ENCODE measurements at places on chromosomes 7 and 10.

DNA sequence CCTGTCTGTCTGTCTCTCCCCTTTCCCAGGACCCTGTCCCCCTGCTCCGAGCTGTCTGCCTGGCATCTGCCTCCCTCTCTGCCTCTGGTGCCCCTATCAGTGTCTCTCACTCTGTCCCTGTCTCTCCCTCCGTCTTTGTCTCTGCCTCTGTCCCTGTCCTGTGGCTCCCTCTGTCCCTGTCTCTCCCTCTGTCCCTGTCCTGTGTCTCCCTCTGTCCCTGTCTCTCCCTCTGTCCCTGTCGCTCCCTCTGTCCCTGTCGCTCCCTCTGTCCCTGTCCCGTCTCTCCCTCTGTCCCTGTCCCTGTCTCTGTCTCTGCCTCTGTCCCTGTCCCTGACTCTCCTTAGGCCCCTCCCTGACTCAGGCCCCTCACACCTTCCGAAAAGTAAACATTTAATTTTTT lies 75.0 kb upstream of the PAX2 start:
- DNase-seq = no peak

- no peak for DNase-seq
Measured at GRCh38 chr7:55271661-55272060, 93.5 kb upstream of the LANCL2 start.

DNA sequence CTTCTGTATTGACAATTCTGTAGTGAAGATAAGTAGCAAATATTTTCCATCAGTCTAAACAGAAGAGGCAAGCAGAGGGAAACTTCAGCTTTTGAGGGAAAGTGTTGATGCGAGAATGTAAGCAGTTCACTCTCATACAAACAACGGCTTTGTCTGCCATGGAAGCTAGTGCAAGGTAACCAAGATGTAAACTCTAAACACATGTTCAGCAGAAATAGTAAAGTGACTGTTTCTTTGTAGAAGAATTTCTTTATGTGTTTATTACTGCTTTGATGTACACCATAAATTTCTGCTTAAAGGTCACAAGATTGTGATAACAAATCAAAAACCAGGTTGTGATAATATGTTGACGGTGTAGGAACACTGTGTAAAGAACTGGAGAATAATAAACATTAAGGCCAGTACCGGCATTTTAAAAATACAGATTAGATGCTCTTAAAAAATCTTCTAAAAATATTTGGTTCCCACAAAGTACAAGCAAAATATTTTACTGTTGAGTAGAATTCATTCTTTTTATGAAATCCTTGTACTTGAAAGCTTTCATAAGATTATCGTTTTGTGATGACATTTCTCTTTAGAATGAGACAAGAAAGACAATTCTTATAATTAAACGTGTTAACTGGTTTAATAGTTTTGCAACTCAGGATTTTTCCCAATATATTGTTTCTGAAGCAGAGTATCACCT lies 34.2 kb downstream of the SEMA3C start:
- DNase-seq = no peak

DNA sequence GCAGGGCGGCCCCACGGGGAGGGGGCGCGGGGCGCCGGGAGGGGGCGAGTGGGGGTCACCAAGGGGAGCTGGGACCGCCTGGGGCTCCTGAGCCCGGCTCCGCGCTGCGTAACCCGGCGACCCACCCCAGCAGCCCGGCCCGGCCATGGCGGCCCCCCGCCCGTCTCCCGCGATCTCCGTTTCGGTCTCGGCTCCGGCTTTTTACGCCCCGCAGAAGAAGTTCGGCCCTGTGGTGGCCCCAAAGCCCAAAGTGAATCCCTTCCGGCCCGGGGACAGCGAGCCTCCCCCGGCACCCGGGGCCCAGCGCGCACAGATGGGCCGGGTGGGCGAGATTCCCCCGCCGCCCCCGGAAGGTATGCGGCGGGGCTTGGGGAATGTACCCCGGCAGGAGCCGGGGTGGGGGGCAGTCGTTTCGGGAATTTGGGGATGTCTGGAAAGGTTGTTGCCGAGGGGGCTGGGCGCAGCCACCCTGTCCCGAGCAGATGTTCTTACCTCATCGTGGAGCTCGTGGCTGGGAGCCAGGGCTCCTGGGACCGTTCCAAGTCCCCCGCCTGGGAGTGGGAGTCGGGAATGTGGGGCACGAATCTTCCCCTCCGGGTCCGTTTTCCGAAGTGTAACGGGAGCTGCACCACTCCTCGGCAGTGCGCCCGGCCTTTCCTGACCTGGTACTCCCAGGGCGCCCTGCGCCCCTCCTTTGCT lies 431 bp downstream of the ZYX start:
- no peak for DNase-seq

- no peak for DNase-seq
Measured at GRCh38 chr7:116495736-116496135, 3.8 kb upstream of the CAV2 start.

DNA sequence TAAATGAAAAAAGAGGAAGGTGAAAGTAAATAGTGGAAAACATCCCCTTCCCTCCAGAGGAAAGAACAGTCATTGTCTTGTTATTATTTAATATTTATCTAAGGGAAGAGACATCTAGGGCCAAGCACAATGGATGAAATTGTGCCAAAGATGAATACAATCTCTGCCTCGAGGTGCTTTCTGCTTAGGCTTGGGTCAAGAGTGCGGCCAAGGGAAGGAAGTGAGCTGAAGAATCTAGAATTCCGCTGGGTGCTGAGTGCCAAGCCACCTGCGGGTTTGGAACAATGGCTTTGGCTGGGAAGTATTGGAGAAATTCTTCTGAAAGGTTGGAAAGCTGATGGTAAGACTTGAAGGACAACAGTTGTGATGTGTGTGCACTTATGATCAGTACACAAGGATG lies 531.3 kb upstream of the FZD8 start:
- no peak for DNase-seq

- no peak for DNase-seq
Measured at GRCh38 chr7:70693321-70693685, 438.6 kb upstream of the GALNT17 start.

GRCh38 chr7:37068902-37069301 lies 344.6 kb upstream of the AOAH start:
- no peak for DNase-seq

DNA sequence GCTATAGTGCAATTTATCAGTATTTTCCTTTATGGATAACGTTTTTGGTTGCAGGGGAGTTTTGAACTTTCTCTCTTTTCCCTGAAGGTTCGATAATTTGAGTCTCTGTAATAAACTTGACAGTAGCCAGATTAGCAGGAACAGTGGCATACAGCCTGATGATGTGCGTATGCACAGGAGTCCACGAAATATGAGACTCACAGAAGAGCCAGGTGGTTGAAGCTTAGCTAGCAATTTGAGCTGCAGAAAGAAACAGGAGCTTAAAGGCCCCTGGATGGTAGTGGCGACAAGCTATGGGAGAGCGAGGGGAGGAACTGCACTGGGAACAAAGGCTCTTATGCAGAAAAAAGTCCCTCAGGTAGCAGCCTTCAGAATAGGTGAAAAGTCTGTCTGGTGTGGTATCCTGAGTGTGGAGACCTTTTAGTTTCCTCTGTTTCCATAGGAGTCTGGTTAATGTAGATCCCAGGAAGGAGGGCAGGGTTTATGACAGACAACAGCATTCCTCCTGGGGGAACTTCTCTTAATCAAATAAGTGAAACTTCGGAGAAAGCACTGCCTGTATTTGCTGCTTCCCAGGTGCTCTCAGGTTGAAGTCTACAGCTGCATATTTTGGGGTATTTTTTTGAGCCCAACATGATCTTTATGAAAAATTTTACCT lies 32.7 kb downstream of the FANK1 start:
- no peak for DNase-seq

- no peak for DNase-seq
Measured at GRCh38 chr7:8126601-8127167, 135.3 kb downstream of the ICA1 start.

- DNase-seq = no peak
Measured at GRCh38 chr10:84270708-84271107, 25.9 kb downstream of the RGR start.

All from stimulated activated CD8-positive, alpha-beta memory T cell treated with anti-CD3 and anti-CD28 coated beads, Interleukin-7, amount 100 ng/mL, for 1 hour (primary cell).